ENCODE measurements at places on chromosomes 5 and 9. TPM values are rescaled to one million over a fixed set of nuclear protein-coding genes. Genes with fewer than 3 reads are reported as not detected.

The PCDHB9 gene
- 6.1 TPM for total RNA-seq

The IL17B gene
- not detected for total RNA-seq

The OTULINL gene
- total RNA-seq: 32.6 TPM

GRCh38 chr9:9820436-9820835 lies 792.4 kb downstream of the PTPRD start:
- no peak for DNase-seq

DNA sequence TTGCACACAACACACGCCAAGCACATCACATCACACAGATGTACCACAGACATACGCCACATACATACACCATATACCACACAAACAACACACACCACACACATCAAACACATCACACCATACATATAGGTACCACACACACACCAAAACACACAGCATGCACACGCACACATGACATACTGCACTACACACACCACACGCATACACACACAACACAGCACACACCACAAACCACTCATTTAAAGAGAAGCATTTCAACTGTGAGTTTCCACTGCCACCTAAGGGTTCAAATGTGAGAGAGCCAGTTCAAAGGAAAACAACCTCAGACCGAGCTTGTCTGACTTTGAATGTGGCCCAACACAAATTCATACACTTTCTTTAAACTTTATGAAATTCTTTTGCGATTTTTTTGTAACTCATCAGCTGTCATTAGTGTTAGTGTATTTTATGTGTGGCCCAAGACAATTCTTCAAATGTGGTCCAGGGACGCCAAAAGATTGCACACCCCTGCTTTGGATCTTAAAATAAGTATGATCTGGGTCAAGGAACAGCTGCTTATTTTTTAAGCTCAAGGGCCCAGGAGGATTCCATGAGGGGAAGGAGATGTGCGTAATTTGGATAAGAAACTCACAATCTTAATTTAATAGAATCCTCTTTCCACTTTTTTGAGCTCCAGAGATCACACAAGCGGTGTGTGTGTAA lies 494.6 kb downstream of the GADD45G start:
- no peak for DNase-seq

GRCh38 chr5:112951124-112951702 lies 25.4 kb upstream of the DCP2 start:
- no peak for DNase-seq

GRCh38 chr9:134338394-134339182 lies 12.3 kb downstream of the RXRA start:
- DNase-seq: no peak

DNA sequence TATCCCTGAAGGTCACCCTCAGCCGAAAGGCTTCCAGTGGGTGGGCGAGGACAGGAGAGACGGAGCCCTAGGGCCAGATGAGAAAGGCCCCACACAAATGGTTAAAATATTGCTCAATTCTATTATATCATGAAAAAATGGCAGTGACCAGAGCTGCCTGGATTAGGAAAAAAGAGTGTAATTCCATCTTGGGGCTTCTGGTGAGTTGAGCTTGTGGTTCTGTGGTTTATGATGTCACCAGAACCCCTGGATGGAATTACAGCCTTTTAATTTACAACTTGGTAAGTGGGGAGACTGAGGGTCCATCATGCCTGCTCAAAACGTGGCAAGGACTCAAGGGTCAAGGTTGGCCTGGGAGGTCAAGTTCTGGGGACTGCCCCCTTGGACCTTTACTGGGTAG lies 55.5 kb upstream of the STC2 start:
- DNase-seq: no peak

DNA sequence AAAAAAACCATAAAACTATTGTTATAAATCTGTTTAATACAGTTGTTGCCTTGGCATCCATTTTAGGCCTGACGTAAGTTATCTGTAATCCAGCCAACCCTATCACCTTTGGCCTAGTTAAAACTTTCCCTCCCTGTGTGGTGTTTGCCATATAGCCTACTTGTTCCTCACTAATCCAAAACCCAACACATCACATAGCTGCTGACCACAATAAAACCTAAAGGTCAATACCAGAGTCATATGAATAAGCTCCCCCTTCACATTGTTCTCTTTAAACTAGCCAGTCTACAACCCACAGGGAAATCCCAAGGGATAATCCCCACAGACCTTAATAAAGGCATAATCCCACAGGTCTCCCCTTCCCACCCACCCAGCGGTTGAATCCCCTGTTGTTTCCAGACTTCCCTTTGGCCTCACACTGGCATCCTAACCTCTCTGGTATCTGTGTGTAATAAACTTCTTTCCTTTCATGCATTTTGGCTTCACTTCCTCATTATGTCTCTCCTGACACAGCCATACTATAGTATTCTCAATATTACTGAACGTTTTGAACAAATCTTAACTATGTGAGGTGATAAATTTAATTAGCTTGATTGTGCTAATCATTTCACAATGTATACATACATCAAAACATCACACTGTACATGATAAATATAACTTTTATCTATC lies 50.8 kb downstream of the DTWD2 start:
- no peak for DNase-seq

GRCh38 chr5:68454766-68455165 lies 239.2 kb downstream of the PIK3R1 start:
- DNase-seq: no peak
